ENCODE measurements at places on chromosomes 5 and 9.

DNA sequence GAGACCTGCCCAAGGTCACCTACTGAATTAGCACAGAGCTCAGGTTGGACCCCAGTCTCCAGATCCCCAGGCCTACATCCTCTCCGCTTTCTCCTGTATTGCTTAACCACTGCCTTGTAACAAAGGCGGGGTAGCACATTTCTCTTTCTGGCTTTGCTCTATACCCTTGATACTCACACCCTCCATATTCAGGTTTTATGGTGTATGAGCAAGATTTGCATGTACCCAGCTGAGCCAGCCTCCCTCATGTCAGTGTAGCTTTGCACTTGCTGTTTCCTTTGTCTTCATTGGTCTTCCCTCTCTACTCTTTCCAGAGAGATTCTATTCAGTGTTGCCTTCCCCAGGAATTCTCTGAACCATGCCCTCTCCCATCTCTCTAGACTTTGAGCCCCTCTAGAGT is 19.6 kb upstream of the ZCCHC7 start:
- no peak for DNase-seq

DNA sequence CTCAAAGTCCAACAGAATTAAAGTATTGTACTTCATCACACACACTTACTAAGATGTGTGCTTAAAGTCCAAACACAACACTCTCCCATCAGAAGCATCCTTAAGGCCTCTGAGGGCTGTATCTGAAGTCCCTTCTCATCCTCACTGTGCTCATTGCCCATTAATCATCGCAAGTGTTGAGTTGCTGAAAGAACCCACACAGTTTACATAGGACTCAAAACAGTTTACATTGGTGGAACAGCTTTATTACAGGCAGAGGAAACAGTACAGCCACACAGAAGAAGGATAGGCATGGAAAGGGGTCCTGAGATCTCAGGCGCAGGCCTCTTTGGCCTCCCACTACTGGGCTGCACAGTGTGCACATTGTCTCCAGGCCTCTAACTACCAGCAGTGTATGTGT is 113.4 kb downstream of the CMYA5 start:
- no peak for DNase-seq

DNA sequence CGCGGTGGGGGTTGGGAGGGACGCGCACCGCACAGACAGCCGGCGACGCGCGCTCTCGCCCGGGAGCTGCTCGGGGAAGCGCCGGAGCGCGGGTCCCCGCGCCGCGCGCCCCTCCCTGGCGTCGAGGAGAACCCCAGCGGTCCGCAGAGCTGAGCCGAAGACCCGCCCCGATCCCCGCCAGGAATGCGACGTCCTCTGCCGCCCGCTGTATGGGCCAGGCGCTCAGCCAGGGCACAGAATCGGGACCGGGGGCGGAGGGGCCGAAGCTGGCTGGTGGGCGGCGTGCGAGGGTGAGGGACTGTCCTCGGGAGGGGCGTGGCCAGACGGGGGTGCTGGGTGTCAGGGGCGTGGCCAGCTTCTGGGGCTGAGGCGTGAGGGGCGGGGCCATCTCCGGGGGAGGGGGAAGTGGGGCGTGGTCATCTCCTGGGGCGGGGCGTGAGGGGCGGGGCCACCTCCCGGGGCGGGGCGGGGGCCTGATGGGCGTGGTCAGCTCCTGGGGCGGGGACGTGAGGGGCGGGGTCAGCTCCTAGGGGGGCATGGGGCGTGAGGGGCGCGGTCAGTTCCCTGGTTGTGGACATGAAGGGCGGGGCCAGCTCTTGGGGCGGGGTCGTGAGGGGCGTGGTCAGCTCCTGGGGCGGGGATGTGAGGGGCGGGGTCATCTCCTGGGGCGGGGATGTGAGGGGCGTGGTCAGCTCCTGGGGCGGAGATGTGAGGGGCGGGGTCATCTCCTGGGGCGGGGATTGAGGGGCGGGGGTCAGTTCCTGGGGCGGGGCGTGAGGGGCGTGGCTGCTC is 965 bp downstream of the PTGDS start:
- DNase-seq: peak; percentile 50

DNA sequence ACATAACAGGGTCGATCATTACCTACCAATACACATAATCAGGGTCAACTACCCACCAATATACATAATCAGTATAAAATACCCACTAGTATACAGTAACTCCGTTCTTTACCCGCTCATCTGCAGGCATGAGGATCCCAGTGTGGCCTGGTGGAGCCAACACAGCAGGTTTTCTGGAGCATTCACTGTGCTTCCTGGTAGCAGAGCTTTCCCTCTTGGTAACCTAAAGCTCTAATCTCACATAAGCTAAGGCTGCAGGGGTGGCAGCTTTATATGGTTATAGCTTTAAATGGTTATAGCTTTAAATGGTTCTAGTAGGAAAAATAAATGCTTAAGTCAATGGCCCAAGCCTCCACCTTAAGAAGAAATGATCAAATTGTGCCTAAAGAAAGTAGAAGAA is 11.9 kb downstream of the LCN1 start:
- no peak for DNase-seq

DNA sequence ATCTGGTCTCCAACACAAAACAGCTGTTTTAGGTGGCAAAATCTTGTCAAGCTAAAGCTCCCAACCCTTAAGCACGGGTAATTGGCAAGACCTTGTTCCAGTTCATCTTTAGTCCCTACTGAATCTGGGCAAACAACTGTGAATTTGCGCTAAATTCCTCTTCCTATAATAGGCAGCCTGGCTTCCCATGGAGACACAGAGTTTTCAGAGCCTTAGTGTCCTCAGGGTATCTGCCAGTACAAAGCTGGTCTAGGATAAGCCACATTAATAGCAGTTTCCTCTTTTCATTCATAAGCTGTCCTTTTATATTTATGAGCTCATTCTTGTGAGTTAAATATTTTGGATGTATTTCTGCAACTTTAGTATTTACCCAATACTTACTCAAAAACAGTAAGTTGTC is 59.5 kb downstream of the FGF10 start:
- DNase-seq: no peak

Data from stimulated activated CD8-positive, alpha-beta memory T cell treated with anti-CD3 and anti-CD28 coated beads, Interleukin-15, amount 100 ng/mL, for 4 hours (primary cell).